ENCODE measurements at places on chromosomes 12 and 14. TPM values are rescaled to one million over a fixed set of nuclear protein-coding genes. Genes with fewer than 3 reads are reported as not detected.

DNA sequence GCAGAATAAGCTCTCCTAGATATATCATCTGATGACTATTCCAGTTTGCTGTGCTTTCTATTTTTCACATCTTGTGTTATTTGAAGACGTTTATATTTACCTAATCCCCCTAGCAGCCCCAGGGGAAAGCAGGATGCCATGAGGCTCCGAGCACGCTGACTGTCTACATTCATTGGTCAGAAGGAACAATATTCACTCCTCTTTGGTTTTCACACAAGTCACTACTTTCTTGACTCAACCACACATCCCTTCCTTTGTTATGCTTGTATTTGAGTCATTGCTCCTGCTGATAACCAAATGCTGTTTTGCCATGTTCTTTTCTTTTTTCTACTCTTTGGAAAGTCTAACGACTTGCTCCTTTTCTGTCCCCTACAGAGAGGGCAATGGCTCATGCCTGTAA lies 86.5 kb upstream of the SLC38A2 start:
- H3K4me3 ChIP-seq = no peak overlapping the region
- H3K36me3 ChIP-seq = no peaks in the 10 kb centered on the region
- no peak for DNase-seq
- H3K27ac ChIP-seq = peak overlapping the region; percentile 31
- H3K27me3 ChIP-seq = no peaks in the 10 kb centered on the region
- H3K4me1 ChIP-seq = peaks cover 30% of the 10 kb centered on the region

DNA sequence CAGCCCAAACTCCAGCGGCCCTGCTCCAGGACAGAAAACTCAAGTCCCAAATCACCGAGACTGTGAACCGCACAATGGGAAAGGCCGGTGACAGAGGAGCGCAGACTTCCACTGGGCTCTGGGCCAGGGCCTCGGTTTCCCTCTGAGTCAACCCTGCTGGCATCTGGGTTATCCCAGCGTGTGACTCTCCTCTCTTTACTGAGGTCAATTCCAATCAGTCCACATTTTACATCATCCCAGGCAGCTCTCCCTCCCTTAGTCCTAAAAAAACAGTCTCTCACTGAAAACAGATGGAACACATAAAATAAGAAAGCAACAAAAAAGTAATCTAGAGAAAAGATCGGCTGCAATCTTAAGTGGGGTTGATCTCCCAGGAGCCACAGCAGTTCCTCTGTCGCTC lies 36.9 kb downstream of the ITPK1 start:
- peaks cover 53% of the 10 kb centered on the region for H3K4me1 ChIP-seq
- peak overlapping the region; percentile 17 for H3K27ac ChIP-seq
- DNase-seq = no peak
- no peak overlapping the region for H3K4me3 ChIP-seq
- no peaks in the 10 kb centered on the region for H3K27me3 ChIP-seq
- no peaks in the 10 kb centered on the region for H3K36me3 ChIP-seq

DNA sequence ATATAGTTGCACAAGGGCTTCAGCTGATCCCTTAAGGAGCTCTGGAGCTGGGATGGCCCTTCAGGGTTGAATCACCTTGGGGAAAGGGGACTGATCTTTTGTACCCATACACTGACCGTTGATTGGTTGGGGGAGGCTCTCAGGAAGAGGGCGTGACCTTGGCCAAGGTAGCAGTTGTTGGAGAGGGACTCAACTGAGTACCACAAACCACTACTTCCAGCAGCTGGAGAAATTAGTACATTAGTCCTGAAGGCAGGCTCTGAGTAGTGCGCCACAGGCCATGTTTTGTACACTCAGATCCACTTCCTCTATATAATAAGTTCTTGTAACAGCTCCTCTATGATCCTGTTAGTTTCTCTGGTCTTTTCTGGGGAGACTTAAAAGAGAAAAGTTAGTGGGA lies 317.6 kb downstream of the CCDC91 start:
- H3K27me3 ChIP-seq = no peaks in the 10 kb centered on the region
- no peak overlapping the region for H3K27ac ChIP-seq
- H3K4me1 ChIP-seq = peaks cover 11% of the 10 kb centered on the region
- no peaks in the 10 kb centered on the region for H3K36me3 ChIP-seq
- no peak for DNase-seq

DNA sequence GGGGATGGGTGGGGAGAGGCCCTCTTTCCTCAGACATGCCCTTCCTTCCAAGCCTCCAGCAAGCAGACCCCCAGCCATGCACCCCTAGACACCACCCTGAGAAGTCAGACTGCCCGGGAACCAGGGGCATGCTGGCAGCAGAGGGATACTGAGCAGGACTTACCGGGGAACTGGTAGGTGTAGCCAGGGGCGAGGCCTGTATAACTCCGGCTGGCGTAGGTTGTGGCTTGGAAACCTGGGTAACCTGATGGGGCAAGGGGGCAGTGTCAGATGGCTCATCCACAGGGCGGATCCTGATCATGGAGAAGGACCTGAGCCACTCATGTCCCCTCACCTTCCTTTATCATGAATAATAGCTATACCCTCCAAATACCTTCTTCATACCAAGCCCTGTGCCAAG lies 15.8 kb downstream of the MSI1 start:
- peaks cover 4% of the 10 kb centered on the region for H3K4me1 ChIP-seq
- H3K27me3 ChIP-seq = no peaks in the 10 kb centered on the region
- H3K36me3 ChIP-seq = no peaks in the 10 kb centered on the region
- no peak overlapping the region for H3K27ac ChIP-seq
- H3K4me3 ChIP-seq = no peak overlapping the region

DNA sequence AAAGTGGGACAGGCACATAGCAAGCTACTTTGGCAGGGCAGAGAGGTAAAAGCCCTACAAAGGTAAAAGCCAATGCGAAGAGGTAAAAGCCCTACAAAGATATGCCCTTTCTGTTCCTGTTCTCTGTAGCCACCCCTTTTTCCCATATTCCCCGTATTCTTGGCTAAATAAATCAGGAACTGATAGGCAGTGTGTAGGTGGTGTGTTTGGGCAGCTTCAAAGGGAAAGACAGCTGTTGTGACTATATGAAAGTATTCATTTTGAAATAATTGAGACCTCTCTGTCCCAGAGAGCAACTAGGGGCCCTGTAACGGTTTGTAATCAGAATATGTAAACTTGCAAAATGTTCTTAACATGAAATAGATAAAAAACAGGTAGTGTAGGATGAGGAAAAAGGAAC lies 11.3 kb upstream of the SLC41A2 start:
- H3K4me1 ChIP-seq = no peaks in the 10 kb centered on the region
- no peaks in the 10 kb centered on the region for H3K36me3 ChIP-seq
- H3K4me3 ChIP-seq = no peak overlapping the region
- DNase-seq = no peak
- no peak overlapping the region for H3K27ac ChIP-seq

DNA sequence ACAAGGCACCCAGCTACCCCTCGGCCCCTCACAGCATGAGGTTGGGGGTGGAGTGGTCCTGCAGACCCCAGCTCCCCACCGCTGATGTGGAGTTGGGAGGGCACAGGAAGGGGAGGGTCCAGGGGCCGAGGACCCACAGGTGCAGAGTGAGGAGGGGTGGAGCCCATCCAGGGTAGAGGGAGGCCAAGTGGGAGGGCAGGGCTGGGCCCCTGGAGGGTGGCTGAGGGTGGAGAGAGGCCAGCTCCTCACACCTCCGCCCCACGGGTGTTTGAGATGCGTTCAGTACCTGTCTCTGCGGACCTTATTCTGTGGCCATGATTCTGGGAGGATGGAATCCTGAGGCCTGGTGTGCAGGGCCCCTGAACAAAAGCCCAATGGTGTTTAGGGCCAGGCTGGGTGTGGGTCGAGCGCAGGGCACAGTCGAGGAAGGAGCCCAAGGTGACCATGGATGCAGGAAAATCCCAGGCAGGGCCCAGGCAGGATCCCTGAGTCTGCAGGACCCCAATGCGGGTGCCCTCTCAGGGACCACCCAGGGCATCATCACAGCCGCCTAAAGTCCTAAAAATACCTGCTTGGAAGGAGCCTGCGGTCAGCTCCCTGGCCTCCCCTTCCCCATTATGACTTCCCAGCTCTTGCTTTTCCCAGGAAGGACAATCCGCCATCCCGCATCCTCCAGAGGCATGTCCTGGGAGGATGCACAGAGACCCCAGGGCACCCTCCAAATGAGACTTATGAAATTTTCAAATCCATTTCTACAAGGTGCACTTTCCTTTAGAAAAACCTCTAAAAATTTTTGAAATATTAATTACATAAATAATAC lies 377.1 kb upstream of the SFSWAP start:
- H3K4me1 ChIP-seq = no peaks in the 10 kb centered on the region
- no peak for DNase-seq
- H3K27ac ChIP-seq = no peak overlapping the region
- no peaks in the 10 kb centered on the region for H3K36me3 ChIP-seq
- H3K4me3 ChIP-seq = no peak overlapping the region

GRCh38 chr12:69894800-69895383 lies 69.9 kb downstream of the MYRFL start:
- H3K4me3 ChIP-seq = no peak overlapping the region
- H3K4me1 ChIP-seq = no peaks in the 10 kb centered on the region
- H3K36me3 ChIP-seq = no peaks in the 10 kb centered on the region
- no peak overlapping the region for H3K27ac ChIP-seq
- DNase-seq = no peak
- no peaks in the 10 kb centered on the region for H3K27me3 ChIP-seq

DNA sequence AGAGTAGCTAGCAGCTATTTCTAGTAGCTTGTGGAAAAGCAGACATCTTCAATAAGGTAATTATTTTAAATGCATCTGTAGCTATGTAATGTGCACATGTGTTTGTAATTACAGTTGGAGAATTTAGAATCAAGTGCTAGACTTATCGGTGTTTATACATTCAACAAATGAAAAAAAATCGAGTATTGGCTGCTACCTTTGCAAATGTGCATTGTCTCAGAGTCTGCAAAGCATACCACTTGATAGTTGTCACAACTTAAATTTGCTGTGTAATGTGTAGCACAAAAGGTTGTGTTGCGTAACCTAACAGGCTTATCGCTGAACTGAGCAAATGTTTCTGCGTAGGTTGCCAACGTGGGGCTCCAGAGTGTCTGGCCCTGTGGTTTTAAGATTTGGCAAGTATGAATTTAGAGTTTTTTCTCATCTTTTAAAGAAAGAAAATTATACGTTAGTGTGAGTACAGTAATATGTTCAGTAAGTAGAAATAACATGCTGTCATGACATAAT lies 44.3 kb downstream of the TMTC2 start:
- no peak overlapping the region for H3K27ac ChIP-seq
- DNase-seq = no peak
- H3K4me1 ChIP-seq = no peaks in the 10 kb centered on the region
- peaks cover 8% of the 10 kb centered on the region for H3K36me3 ChIP-seq
- H3K4me3 ChIP-seq = no peak overlapping the region

- H3K27me3 ChIP-seq = no peaks in the 10 kb centered on the region
- DNase-seq = no peak
- H3K4me3 ChIP-seq = no peak overlapping the region
- no peak overlapping the region for H3K27ac ChIP-seq
- H3K36me3 ChIP-seq = no peaks in the 10 kb centered on the region
Measured at GRCh38 chr12:116106870-116107269, 170.6 kb downstream of the MED13L start.

DNA sequence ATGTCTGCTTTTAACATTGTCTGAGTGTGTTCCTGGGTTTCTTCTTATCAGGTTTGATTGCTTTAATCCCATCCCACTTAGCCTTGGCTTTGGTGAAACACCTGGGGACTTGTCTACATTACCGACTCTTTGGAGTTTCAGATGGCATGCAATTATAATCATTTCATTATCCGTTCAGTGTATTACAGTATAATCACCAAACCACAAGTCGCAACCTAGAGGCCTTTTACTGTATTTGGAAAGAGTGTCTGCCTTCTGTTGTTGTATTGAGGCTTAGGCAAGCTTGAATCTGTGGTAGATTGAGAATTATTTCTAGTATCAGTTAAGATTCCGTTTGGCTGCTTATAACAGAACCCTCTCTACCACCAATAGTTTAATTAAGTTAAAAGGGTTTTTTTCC lies 103.9 kb downstream of the TGFB3 start:
- no peak overlapping the region for H3K4me3 ChIP-seq
- no peaks in the 10 kb centered on the region for H3K27me3 ChIP-seq
- peaks cover 6% of the 10 kb centered on the region for H3K4me1 ChIP-seq
- no peak for DNase-seq
- H3K27ac ChIP-seq = no peak overlapping the region

GRCh38 chr12:48986720-48987291 lies 8.7 kb downstream of the WNT1 start:
- peaks cover 8% of the 10 kb centered on the region for H3K4me1 ChIP-seq
- H3K4me3 ChIP-seq = no peak overlapping the region
- DNase-seq = no peak
- H3K27ac ChIP-seq = no peak overlapping the region

- H3K27ac ChIP-seq = peak overlapping the region; percentile 100
- H3K27me3 ChIP-seq = no peaks in the 10 kb centered on the region
Measured at GRCh38 chr14:35403114-35403602, 1.4 kb downstream of the NFKBIA start.

GRCh38 chr14:60396718-60397343 lies 89.0 kb downstream of the C14orf39 start:
- H3K4me1 ChIP-seq = no peaks in the 10 kb centered on the region
- no peak overlapping the region for H3K4me3 ChIP-seq
- no peaks in the 10 kb centered on the region for H3K27me3 ChIP-seq
- no peak for DNase-seq

- no peaks in the 10 kb centered on the region for H3K27me3 ChIP-seq
- no peak for DNase-seq
- H3K4me3 ChIP-seq = no peak overlapping the region
- H3K36me3 ChIP-seq = no peaks in the 10 kb centered on the region
- no peak overlapping the region for H3K27ac ChIP-seq
Measured at GRCh38 chr12:78555802-78556201, 308.8 kb upstream of the SYT1 start.

DNA sequence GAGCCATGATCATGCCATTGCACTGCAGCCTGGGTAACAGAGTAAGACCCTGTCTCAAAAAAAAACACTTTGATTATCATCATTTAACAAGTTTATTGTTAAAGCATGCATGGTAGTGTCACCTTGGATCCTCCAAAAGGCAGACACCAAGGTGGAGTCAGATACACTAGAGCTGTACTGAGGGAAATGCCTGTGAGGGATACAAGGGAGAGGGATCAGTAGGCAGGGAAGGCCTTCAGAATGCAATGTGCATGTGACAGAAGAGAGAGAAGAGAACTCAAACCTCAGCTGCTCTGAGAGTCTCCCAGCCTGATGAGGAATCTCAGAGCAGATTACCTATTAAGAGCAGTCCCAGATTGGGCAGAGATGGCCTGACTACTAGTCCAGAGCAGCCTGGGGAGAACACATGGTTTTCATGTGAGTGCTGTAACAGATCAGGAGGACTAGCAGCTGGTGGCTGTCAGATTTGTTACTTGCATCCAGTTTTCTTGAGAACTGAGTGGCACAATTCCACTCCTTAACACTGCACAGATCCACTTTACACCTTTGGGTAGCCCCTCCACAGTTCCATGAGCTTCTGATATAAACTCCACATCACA lies 38.0 kb upstream of the A2ML1 start:
- no peak overlapping the region for H3K27ac ChIP-seq
- H3K4me1 ChIP-seq = peaks cover 14% of the 10 kb centered on the region
- H3K36me3 ChIP-seq = no peaks in the 10 kb centered on the region

FRMD6 gene
- 6.4 TPM for total RNA-seq

TSPAN9 gene
- total RNA-seq = 401 TPM

COL2A1 gene
- not detected for total RNA-seq

OR11H12 gene
- not detected for total RNA-seq

OR4E2 gene
- not detected for total RNA-seq

IL26 gene
- not detected for total RNA-seq

LACRT gene
- total RNA-seq = not detected

STON2 gene
- 5.5 TPM for total RNA-seq

MANSC1 gene
- total RNA-seq = 11.2 TPM

All from heart right ventricle (tissue), 16 donors.